ENCODE measurements at places on chromosomes 2 and 18.

- no peak for DNase-seq
Measured at GRCh38 chr2:27959496-27959895, 69.0 kb downstream of the BABAM2 start.

- no peak for DNase-seq
Measured at GRCh38 chr2:20429528-20429927, 17.3 kb upstream of the RHOB start.

- DNase-seq: peak; percentile 61
Measured at GRCh38 chr18:77207540-77207939, 42.1 kb upstream of the GALR1 start.

- no peak for DNase-seq
Measured at GRCh38 chr2:98245491-98245890, 100.8 kb upstream of the CNGA3 start.
